ENCODE measurements at places on chromosomes 7 and 10. TPM values are rescaled to one million over a fixed set of nuclear protein-coding genes. Genes with fewer than 3 reads are reported as not detected.

RBM28 gene
- 49.2 TPM for total RNA-seq

RADIL gene
- 2.7 TPM for total RNA-seq

SRGN gene
- 91.0 TPM for total RNA-seq

SYT15B gene
- 2.5 TPM for total RNA-seq

HOXA9 gene
- total RNA-seq, result 0.52 TPM

BAG3 gene
- 259 TPM for total RNA-seq

CACNB2 gene
- total RNA-seq, result not detected

BEND7 gene
- 10.6 TPM for total RNA-seq

FFAR4 gene
- 0.08 TPM for total RNA-seq

GATA3 gene
- 4.9 TPM for total RNA-seq

ZNF655 gene
- 54.1 TPM for total RNA-seq

REEP3 gene
- total RNA-seq, result 17.8 TPM

TMEM225B gene
- 0.89 TPM for total RNA-seq

TMEM270 gene
- 0.13 TPM for total RNA-seq

AOAH gene
- 0.15 TPM for total RNA-seq

FAM200A gene
- total RNA-seq, result 6.5 TPM

HYAL4 gene
- not detected for total RNA-seq

DPP6 gene
- total RNA-seq, result not detected

PRKG1 gene
- total RNA-seq, result 0.01 TPM

Measured in A549 treated with Hydrocortisone at 1 μM for 4 hours (cell line).